Activated CD8-positive, alpha-beta memory T cell treated with anti-CD3 and anti-CD28 coated beads for 24 hours (primary cell): ENCODE measurements at places on chromosomes 16 and 17.

- DNase-seq, result no peak
Measured at GRCh38 chr17:13572581-13572980, 29.1 kb downstream of the HS3ST3A1 start.

- DNase-seq, result no peak
Measured at GRCh38 chr17:44967907-44968224, 237 bp downstream of the C1QL1 start.

- no peak for DNase-seq
Measured at GRCh38 chr17:73657473-73658116, 13.3 kb upstream of the SDK2 start.

- DNase-seq, result no peak
Measured at GRCh38 chr17:57160624-57161023, 75.6 kb downstream of the AKAP1 start.

- no peak for DNase-seq
Measured at GRCh38 chr17:5434984-5435383, 4.0 kb downstream of the C1QBP start.

DNA sequence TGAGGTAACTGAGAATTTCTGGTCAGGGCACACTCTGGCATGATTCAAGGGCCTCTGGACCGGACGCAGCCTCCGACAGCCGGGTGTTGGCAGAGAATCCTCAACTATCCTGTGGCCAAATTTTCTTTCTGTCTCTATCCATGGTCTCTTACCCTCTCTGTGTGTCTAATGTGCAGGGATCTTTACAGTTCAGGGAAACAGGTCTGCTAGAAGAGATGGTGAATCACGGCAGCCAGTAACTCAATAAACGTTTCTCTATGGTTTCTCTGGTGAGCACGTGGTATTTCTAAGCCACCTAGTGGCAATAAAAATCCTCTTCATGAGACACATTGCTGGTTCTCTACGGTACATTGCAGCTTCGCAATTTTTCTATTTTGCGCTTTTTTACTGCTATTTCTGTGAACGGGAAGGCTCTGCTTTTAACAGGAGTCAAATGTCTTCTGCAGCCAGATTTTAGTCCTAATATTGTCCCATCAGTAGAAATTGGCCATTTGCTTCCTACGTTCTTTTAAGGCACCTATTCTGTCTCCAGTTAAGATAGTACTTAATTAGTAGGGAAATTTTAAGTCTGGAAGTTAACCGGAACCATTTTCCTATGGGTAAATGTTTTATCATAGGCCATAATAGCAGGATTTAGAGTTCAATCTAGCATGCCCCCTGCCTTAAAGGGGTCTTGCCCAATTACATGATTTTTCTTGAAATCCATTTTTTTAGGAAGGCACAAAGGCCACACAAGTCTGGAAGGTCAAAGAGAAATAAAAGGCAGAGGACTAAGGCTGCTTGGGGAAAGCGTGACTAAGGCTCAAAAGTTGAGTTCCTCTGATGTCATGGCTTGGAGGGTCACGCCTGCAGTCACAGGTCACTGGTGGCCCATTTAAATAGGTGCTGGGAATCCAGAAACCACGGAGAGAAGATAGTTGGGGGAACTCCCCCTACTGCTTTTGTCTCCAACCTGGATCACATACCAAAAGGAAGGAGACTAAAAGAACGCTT, 31.5 kb downstream of the QPRT start:
- no peak for DNase-seq

- DNase-seq, result no peak
Measured at GRCh38 chr16:920051-920681, 50.6 kb downstream of the LMF1 start.

- DNase-seq, result peak; percentile 47
Measured at GRCh38 chr16:57555831-57556230, 13.4 kb downstream of the ADGRG5 start.

DNA sequence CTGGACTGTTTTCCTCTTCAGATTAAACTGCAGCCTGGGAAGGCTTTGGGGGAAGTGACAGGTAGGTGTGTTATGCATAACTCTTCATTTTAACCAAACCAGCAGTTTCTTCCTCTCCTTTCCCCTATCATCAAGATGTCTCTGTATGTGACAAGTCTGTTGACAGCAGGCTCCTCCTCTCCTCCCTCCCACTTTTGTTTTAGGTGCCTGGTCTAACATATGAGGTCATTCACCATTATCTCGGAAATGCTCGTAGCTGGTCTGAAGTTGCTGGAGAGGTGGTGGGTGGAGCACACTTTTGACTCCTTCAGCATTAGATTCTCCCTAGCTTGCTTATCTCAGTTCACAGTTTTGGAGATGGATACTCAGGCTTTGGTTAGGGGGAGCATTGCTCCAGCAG, 571.0 kb upstream of the EEF2KMT start:
- no peak for DNase-seq

- DNase-seq, result no peak
Measured at GRCh38 chr17:69810326-69810965, 264.6 kb upstream of the KCNJ16 start.

DNA sequence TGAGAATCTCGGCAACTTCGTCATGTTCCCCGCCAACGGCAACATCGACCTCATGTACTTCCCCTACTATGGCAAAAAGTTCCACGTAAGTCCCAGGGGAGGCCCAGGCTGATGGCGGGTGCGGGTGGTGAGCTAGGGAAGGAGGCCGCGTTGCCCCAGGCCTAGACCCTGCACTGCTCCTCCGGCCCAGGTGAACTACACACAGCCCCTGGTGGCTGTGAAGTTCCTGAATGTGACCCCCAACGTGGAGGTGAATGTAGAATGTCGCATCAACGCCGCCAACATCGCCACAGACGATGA, 4.8 kb downstream of the ATP1B2 start:
- DNase-seq, result no peak

- DNase-seq, result no peak
Measured at GRCh38 chr17:74415608-74416396, 16.1 kb upstream of the GPRC5C start.

DNA sequence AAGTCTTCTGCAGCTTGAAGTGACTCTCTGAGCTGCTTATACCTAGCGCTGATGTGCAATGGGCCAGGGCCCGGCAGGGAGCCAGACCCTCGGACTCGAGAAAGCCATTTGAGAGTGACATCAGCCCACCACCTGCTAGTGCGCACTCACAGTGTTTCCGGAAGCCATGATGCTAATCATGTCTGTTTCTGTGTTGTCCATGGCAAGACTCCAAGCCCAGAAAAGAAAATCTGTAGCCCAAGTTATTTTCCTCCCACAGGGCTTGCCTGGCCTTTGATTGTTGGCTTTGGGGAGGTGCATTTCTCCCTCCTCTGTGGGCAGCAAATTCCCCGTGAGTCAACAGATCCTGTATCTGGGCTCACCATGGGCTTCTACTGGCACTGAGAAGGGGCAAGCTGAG, 1.8 kb upstream of the CDRT4 start:
- DNase-seq, result no peak

DNA sequence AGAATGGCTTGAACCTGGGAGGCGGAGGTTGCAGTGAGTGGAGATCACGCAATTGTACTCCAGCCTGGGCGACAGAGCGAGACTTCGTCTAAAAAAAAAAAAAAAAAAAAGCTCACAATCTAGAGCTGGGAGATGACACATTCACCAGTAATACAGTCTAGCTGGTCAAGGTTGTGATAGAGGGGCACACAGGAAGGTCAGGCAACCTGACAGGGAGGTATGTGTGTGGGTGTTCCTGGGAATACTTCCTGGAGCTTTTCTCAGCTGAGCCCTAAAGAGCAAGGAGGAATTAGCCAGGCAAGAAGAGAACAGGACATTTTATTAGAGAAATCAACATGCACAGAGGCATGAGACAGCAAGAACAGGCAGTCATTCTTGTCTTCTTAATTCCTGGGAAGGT, 216.7 kb downstream of the SHISA9 start:
- DNase-seq, result no peak

- no peak for DNase-seq
Measured at GRCh38 chr16:68790130-68790761, 53.1 kb upstream of the TANGO6 start.

DNA sequence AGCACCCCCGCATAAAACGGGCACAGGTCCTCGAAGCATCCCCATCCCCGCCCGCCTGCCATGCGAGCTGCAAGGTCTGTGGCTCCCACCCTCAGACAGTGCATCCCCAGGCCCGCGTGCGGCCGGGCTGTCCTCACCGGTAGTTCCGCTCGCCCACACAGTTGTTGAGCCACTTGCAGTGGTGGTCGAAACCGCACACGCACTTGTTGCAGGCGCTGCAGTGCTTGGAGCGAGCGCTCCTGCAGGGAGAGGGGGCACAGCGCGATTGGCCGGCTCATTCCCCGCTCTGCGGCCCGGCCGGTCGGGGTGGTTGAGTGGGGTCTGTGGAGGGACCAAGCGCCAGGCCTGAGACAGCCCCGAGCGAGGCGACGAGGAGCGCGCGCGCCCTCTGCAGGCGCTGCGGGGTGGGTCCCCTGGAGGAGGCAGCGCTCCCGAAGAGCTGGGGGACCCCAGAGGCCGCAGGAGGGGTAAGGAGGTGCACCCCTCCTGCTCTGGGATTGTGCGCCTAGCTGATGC, 6.0 kb upstream of the TPPP3 start:
- peak; percentile 81 for DNase-seq

DNA sequence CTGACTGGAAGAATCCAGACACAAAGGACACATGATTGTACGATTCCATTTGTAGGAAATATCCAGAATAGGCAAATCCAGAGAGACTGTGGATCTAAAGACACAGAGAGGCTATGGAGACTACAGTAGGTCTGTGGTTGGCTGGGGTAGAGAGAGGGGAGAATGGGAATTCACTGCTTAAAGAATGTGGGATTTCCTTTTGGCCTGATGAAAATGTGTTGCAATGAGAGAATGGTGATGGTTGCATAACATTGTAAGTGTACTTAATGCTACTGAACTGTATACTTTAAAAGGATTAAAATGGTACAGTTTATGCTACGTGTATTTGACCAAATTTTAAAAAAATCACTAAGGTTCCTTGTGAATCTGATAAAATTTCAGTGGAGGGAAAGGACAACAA, 62.1 kb downstream of the GPRC5B start:
- no peak for DNase-seq

DNA sequence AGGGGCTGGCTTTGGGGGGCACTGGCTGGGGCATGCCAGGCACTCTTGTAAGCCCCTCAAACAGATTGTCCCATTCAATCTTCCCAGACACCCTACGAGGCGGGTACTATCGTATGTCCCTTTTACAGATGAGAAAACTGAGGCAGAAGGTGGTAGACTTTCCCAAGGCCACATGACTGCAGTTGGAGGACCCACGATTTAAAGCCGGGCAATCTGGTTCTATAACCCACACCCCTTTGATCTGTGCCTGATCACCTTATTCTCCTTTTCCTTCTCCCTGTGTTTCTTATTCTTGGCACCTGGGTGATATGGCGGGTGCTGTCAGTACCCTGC, 146.3 kb upstream of the IRX3 start:
- no peak for DNase-seq

DNA sequence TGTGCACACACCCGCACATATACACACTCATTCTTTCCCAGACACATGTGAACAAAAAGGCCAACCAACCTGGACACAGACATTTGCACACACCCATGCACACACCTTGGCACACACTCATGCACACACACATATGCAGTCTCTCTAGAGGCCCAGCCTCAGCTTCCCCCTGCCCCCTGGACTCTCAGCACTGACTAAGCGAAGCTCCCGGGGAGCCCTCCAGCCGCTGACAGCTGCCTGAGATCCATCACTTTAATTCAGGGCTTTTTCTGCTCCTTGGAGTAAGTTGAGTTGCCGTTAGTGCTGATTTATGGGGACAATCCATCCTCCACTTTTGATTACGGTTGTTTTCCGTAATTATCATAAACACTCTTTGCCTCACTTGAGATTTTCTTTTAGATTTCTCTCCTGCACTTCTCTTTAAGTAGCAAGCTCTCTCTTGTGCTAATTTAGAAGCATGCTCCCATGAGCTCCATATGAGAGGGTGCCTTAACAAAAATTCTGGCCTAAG, 158.6 kb upstream of the CDC42EP4 start:
- DNase-seq, result no peak

- DNase-seq, result no peak
Measured at GRCh38 chr16:73190688-73191659, 143.0 kb upstream of the ZFHX3 start.

DNA sequence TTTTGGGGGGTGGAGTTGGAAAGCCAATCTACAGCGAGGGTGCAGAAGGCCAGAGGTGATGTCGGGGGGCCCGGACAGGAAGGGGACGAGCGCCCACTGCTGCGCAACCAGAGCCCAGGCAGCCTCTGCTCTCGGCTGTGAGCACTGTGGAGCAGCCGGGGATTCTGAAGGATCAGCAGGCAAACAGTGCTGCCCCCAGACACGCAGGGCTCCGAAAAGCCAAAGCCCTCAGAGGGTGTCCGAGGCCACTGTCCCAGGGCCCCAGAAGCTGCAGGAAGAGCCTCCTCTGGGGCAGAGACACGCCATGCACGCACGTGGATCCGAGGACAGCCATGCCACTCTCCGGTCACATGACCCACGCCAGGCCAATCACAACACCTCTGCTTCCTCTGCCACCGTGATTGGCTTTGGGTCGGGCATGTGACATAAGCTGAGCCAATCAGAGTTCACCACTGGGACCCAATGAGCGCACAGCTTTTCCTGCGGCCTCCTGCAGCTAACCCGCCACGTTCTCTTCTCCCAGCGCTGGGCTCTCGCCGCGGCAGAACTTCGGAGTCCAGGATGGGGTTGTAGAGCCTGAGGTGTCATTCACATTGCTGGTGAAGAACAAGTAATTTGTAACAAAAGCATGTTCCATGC, 40.7 kb downstream of the ACTG1 start:
- no peak for DNase-seq

GRCh38 chr16:75452464-75453190, 11.9 kb downstream of the TMEM170A start:
- DNase-seq, result no peak

DNA sequence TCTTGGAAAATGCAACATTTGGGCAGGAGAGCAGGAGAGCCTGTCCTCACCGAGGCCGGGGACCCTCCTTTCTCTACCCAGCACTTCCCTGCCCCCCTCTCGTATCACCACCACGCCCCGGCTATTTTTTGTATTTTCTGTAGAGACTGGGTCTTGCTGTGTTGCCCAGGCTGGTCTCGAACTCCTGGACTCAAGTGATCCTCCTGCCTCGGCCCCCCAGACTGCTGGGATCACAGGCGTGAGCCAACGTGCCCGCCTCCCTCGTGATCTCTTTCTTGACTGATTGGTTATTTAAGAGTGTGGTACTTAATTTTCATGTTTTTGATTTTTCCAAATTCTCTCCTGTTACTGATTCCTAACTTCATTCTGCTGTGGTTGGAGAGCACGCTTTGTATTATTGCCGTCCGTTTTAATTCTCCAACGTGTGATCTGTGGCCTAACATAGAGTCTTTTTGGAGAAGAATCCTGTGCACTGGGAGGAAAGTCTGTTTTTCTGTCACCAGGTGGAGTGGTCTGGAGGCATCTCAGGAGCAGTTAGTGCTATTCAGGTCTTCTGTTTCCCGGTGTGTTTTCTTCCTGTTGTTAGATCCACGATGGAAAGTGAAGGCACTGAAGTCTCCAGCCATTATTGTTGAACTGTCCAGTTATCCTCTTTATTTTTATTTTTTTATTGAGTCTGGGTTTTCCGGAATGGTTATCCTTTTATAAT, 40.4 kb downstream of the ZNF778 start:
- DNase-seq, result no peak

DNA sequence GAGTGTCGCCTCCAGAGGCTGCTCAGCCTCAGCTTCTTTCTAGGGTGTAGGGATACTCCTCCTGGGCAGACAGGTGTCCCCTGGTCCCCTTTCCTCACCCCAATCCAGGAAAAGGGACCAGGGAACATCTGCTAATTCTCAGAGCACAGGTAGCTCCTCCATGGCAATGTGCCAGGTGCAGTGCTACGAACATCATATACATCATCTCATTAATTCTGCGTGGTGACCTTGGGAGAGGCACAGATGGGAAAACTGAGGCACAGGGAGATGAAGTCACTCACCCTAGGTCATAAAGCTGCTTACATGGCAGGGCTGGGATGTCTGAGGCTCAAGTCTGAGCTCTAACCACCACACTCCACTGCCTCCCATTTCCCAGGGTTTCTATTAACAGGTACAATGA, 11.7 kb downstream of the HDAC5 start:
- no peak for DNase-seq
